ENCODE measurements at places on chromosomes 2 and 18.
A peak's percentile ranks its signal among the peaks of the same experiment; 100 is the strongest.

DNA sequence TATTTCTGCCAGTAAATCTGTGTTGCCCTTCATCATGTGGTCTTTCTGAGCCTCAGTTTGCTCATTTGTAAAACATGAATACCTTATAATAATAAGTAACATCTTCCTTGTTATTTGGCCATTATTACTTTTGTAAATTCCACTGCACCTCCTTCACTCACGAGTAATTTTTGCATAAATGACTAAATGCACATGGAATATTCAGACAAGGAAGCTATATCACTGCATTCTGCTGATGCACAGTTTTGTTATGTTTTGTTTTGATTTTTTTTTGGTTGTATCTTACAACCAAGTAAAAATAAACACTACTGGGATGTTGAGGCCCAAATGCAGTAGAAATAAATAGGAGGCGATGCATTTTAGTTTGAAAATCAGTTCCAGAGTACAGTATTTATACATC, 185.3 kb upstream of the POU3F3 start:
- DNase-seq, result no peak

DNA sequence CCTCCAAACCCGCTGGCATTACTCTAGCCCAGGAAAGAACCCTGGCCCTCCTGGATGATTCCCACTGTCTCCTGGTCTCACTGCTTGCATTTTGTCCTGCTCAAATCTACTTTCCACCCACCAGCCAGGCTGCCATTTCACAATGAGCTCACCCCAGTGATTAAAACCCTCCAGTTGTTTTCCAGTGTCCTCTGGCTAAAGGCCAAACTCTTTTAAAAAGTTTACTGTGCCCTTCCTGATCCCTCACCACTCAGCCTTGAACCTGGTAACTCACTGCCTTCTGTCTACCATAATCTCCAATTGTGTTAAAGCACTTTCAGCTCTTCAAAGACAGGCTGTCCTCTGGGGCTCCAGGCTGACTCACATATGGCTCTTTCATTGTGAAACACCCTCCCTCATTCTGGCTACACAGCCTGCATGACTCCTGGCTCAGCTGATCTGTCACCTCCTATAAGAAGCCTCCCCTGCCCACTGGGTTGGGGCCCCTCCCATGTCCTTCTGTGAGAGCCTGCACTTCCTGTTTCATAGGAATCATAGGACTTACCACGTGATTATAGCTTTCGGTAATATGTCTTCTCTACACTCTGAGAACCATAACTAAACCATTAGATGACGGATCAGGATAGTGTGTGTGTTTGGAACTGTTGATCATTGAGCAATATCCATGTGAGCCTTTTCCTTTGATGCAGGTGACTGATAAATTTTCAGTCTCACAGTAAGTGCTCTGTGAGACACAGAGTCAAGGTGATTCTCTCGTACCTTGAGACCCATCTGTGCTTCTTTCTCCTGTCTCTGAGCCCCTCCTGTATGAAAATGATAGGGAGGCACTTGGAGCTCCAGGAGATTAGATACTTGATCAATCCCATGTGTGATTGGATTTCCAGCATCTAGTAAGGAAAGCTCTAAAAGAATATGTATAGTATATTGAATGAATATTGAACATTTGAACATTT, 590.8 kb upstream of the ID2 start:
- peak; percentile 58 for DNase-seq

- DNase-seq, result no peak
Observed at GRCh38 chr18:39435996-39436395, 1870.4 kb upstream of the CELF4 start.

DNA sequence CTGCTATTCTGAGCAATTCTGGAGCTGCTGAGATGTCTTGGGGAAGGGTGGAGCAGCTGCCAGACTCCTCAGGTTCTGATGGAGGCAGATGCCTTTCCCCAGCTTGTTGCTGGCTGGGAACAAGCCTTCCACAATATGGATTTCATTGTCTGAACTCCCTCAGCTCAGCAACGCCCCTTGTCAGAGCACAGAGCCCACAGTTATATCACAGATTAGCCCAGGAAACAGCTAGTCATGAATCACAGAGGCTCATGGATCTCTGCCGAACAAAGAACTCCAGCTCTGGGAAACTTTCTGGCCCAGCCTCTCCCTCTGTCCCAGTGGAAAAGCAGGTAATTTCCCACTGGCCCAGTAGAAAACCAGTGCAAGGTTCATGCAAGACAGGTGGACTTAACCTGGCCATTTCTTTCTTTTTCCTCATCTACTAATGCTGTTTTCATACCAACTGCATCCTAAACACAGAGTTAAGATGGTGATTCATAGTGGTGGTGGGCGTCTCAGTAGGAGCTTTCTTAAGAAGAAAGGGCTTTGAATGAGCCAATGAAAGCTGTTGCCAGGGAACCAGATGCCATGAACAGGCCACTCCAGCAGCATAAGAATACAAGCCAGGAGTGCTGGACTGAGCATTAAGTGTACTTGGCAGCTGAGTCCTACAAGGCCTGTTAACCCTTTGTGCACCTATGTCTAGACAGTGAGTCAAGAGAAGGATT, 8.7 kb upstream of the KIAA2012 start:
- DNase-seq, result peak; percentile 55

GRCh38 chr2:237452861-237453260, 34.2 kb upstream of the MLPH start:
- no peak for DNase-seq

DNA sequence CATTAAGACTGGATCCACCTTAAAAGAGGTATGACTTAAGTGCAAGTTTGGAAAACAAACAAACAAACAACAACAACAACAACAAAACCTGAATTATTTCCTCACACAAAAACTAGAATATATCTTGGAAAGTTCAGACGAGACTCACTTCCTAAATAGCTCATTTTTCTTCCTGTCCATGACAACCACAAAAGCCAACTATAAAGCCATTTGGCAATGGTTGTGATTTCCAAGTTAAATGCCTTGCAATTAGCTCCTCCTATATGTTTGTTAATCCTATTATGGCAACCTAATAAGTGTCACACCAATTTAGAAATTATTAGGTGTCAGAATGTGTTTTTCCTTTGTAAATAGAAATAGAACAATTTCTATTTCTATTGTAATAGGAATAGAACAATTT, 91.6 kb upstream of the ARL5A start:
- DNase-seq, result no peak

DNA sequence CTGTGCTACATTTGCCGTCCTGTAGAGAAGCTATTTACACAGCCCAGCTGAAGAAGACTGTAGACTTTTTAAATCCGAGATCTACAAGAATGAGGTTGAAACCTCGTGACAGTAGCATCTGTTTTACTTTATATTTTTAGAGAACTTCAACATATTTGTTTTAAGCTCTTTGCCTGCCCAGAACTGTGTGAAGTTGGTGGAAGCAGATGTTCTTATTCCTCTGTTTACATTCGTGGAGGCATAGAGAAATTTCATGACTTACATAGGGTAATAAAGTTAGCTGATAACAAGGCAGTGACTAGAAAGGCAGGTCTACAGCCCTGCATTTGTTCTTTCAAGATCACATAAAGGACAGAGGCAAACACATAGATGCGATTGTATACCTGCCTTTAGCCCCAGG, 47.0 kb upstream of the MAP3K20 start:
- peak; percentile 56 for DNase-seq

GRCh38 chr2:231936491-231936890, 10.3 kb upstream of the NPPC start:
- no peak for DNase-seq

DNA sequence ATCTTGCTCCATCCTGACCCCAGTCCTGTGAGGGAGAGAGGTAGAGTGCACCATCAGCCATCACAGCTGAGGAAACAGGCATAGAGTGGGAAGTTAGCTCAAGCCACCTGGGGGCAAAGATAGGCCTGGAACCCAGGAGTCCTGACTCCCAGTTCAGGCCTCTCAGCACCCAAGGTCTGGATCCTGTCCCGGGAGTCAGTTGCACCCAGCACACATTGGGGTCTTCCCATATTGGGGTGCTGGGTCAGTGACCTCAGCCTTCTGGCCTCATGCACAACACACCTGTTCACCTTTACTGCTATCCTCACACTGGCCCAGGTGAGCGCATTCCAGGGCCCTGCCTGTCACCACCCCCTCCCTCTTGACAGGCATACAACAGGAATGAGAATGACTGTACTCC, 24.7 kb downstream of the ST8SIA5 start:
- no peak for DNase-seq

GRCh38 chr2:186590759-186591505, 1.1 kb downstream of the ITGAV start:
- no peak for DNase-seq

- DNase-seq, result no peak
Observed at GRCh38 chr2:231227310-231228162, 29.1 kb downstream of the ARMC9 start.

- peak; percentile 22 for DNase-seq
Observed at GRCh38 chr2:170812710-170813600, 3.7 kb upstream of the GAD1 start.

- DNase-seq, result no peak
Observed at GRCh38 chr18:24456549-24456948, 3.9 kb upstream of the HRH4 start.

DNA sequence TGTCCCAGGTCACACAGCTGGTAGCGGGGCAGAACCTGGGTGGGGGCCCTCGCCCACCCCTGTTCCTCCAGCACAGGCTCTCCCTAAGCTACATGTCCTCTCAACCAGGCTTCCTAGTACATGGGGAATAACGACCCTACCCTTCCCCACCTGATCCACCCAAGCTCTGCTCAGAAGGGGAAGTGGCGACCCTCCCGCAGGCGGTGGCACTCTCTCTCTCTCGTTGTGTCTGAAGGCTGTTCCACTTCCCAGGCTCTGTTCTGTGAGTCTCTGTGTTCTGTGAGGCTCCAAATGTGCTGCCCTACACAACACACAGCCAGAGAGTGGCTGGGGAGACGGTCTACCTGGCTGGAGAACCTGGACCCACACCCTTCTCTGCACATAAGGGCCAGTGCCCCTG, 135.8 kb downstream of the COPS8 start:
- DNase-seq, result no peak

- no peak for DNase-seq
Observed at GRCh38 chr18:66615176-66615575, 11.3 kb upstream of the CDH19 start.

DNA sequence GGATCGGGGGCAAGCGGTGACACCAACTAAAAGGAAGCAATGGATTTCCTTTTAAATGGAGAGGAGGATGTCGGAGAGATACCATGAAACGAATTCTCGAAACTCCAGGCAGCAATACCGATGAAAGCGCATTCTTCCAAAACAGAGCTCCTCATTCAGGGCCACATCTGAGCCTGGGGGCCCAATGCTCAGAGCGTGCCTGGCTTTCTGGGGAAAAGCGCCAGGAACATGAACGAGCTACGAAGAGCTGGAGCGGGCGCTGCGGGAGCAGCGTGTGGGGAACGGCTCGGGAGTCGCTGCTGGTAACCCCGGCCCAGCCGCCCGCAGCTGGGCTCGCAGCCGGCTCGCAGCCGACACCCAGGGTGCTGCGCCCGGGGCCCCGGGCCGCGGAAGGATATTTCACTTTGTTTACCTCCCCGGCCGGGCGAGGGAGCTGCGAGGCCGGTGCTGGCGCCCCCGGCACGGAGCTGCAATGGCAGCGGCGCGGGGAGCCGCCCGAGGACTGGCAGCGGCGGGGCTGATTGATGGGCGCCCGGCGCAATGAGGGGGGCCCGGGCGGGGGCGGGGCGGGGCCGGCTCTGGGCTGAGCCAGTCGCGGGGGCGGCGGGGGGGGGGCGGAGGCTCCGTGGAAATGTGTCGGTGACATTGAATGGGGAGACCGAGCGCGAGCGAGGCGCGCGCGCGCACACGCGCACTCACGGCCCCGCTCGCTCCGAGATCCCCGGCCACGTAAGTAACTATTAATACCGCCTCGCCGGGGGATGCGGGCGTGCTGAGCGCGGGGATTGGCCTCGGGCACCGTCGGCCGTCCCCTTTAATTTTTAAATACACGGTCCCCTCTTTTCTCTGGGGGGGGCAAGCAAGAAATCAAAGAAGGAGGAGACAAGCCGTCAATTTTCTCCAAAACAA, at the start of gene TRIB2:
Gene TRIB2, plus strand, starts transcription at position 655 of the 909 bp plus-strand sequence. CDS start 1,372 bp downstream, outside the sequence.
- DNase-seq, result no peak

Measured in BJ (cell line).